ENCODE measurements at places on chromosomes 6 and 20.

- peak; percentile 52 for DNase-seq
Measured at GRCh38 chr20:10671221-10671918, 2.4 kb downstream of the JAG1 start.

DNA sequence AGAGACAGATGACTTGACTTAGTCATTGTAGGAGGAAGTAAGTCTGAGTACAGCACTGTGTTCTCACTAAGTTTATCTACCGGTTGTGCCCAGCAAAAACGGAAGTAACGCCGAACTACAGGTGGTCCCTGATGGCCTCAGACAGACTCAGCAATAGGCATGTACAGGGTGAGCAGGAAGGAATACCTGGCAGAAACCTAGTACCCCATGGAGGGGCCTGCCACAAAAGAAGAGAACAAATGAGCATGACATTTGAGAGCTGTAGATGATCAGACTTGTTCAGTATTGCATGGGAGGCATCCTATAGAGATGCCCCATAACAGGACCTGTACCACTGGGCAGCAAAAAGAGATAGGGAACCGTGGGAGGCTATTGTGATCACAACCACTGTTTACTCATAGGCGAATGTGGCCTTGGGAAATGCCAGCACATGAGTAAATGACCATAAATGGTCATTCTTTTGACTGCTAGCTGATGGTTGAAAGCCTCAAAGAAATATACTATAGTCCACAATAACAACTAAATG, 106.4 kb upstream of the TAB2 start:
- DNase-seq, result no peak

- no peak for DNase-seq
Measured at GRCh38 chr6:16239798-16240123, 1.4 kb downstream of the GMPR start.

DNA sequence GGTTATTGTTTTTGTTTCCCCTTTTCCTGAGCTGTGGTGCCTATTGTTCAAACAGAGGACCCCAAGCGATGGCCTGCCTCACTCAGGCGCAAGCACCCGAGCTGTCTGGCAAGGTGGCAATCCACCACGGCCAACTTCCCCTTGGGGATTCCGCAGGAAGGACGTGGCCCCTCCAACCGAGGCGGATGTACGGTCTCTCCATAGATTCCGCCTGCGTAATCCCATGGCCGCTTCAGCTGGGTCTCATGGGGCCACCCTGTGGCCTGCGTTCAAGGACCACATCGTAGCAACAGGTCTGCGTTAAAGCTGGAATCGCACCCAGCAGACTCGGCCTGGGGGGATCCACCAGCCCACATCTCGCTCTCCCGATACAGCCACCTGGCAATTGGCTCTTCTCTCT, 79.9 kb downstream of the CEBPB start:
- DNase-seq, result no peak

- no peak for DNase-seq
Measured at GRCh38 chr6:142702501-142703460, 242.2 kb downstream of the HIVEP2 start.

GRCh38 chr20:18323705-18324104, 35.4 kb downstream of the ZNF133 start:
- DNase-seq, result no peak
